NCI-H1417 treated with DMSO at 0.1 percent for 48 hours (cell line): ENCODE measurements at places on chromosomes 1 and 21.

- DNase-seq = no peak
Measured at GRCh38 chr1:232986527-232986922, 36.1 kb downstream of the NTPCR start.

DNA sequence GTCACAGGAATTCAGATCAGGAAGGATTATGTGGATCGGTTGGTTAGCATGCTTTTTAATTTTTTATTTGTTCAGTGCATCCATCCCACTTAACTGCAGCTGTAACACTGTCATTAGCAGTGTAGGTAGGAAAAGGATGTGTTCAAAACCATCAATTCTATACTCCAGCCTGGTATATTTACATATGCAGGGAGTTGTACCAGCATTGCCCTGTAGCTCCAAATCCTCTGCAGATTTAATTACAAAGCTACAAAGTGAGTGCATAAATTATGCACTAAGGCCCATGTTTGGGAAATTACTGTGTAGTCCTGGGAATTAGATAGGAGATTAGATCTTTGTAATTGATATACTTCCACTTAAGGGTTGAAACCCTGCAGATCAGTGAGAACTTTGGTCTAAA is 15.9 kb upstream of the OSBPL9 start:
- DNase-seq = no peak

GRCh38 chr1:8976338-8976737 is 30.7 kb downstream of the CA6 start:
- no peak for DNase-seq

- no peak for DNase-seq
Measured at GRCh38 chr1:208242146-208242545, 2.0 kb downstream of the PLXNA2 start.

GRCh38 chr1:213586587-213586972 is 401.2 kb upstream of the PROX1 start:
- no peak for DNase-seq

DNA sequence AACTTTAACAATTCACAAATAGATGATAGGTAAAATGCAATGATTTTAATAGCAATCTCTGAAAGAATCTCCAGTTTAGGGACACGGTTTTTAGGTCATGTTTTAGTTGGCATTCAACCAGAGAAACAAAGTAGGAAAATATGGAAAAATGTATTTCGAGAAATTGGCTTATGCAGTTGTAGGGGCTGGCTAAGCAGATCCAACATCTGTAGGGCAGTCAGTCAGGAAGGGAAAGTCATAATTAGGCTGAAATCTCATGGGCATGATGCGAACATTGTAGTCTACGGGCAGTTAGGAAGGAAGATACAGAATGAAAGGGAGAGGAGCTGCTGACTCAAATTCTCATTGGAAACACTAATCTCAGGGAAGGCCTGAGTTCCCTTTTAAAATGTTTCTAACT is 1276.0 kb upstream of the ADGRL4 start:
- DNase-seq = no peak

- DNase-seq = no peak
Measured at GRCh38 chr21:27275294-27275927, 308.5 kb upstream of the ADAMTS5 start.

- DNase-seq = no peak
Measured at GRCh38 chr1:177800400-177801088, 169.3 kb downstream of the SEC16B start.

DNA sequence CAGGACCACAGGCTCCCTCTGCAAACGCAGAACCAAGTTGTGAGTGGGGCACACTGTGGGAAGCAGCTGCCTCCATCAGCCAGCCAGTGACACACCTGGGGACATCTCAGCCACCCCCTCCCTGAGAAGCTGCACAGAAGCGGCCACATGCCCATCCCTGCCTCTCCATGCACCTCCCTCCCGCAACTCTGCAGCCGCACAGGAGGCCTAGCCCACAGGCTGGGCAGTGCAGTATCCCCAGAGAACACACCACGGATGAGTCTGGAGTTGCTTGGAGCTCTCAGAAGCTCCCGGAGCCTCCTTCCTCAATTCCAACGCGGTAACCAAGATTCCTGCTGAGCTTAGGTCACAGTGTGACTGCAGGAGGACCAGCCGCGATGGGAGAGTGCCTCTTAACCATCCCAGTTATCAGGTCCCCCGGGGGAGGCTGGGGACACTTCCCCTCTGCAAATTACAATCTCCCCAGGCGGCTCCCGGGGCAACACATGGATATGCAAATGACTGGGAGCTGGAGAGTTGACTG is 1.2 kb upstream of the WNT3A start:
- DNase-seq = no peak

GRCh38 chr1:92306020-92306419 is 7.2 kb downstream of the RPAP2 start:
- DNase-seq = no peak

DNA sequence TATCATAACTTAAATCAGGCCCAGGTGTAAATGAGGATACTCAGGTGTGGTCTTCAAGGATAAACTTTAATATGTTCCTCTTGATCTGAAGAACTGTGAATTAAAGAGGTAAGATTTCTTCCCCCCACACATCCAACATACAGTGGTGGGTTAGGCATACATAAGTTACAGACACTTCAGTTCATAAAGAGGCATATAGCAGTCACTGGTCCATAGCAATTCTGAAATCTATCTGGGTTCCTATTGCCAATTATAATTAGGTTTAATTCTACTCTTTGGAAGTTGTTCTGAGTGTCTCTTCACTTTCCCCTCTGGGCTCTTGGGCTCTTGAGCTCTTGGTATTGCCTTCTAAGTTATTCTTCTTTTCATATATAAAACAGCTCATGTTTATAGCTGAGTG is 32.5 kb upstream of the TSPAN2 start:
- DNase-seq = no peak

DNA sequence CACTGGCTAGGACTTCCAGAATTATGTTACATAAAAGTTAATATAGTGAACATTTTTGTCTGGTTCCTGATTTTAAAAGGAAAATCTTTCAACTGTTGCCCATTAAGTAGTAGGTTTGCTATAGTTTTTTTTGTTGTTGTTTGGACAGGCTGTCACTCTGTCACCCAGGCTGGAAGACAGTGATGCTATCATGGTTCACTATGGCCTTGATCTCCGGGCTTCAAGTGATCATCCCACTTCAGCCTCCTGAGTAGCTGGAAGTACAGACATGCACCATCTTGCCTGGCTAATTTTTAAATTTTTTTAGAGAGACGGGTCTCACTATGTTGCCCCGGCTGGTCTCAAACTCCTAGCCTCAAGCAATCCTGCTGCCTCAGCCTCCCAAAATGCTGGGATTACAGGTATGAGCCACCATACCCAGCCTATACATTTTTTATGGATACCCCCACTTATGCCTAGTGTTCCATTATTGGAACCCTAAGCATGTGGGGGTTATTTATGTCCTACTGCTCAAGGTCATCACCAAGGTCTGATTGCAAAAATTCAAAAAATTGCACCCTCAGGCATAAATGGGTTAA is 6.5 kb downstream of the CTXND2 start:
- DNase-seq = no peak

- no peak for DNase-seq
Measured at GRCh38 chr1:200561856-200562214, 58.7 kb downstream of the KIF14 start.

DNA sequence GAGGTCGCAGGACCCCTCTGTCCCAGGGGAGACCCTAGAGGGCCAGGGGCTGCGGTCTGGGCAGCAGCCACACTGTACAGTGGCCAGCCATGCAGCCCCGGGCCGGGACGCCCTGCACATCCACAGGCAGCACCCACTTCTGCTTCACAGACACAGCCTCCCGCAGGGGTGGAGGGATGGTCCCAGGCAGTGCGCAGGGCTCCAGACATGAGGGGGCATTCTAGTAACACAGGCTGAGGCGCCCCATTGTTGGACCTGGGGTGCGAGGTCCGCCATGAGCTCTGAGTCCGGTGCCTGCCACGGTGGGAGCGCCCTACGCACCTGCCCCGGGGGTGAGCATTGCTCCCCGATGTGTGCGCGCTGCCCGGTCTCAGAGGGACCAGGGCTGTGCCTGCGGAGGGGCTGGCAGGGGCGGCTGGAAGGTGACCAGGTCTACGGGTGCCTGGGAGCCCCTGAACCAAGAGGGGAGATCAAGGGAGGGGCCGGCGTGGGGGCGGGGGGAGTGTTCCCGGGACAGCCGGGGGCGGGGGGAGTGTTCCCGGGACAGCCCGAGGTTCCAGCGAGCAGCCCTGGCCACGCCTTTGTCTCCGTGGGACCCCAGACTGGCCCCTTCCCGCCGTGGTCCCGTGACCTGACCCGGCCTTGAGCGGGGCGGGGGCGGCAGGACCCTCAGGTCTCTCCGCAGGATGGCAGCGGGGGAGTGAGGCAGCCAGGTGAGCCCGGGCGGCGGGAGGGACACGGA is 4.5 kb downstream of the MMEL1 start:
- DNase-seq = no peak

GRCh38 chr1:37797750-37798345 is 4.2 kb downstream of the MANEAL start:
- no peak for DNase-seq

DNA sequence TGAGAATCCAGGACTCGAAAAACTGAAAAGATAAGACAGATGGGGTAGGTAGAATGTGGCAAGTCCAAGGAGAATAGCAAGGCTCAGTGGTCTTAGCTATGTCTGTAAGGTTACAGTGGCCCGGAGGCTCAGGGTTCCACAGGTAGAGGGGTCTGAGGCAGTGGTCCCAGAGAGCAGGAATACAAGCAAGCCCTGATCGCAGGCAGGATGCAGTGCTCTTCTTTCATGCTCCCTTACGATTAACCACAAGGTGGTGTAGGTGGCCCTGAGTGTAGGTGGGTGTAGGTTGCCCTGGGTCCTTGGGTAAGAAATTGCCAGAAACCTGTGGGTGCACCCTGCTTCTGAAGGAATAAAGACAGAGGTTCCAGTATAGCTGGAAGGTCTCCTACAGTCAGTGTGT is 99.1 kb upstream of the RAB3GAP2 start:
- no peak for DNase-seq

DNA sequence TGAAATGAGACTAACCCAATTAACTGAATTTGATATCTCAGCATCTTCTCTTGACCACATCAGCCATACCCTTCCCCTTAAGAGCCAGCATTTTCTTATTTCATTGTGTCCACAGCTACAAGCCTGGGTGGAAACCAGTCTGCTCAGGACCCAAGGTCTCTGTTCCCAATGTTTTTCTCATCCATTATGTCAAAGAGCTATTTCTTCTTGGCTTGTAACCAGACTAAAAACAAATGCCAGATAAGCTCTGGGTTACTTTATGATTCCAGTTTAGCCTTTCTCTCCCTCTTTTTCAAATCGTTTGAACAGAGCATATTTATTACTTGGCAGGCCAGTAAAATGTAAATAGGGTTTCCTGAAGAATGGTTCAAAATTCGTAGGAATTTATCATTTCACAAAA is 109.3 kb upstream of the SPATA6 start:
- no peak for DNase-seq

GRCh38 chr1:184030433-184031091 is 7.0 kb downstream of the COLGALT2 start:
- no peak for DNase-seq

DNA sequence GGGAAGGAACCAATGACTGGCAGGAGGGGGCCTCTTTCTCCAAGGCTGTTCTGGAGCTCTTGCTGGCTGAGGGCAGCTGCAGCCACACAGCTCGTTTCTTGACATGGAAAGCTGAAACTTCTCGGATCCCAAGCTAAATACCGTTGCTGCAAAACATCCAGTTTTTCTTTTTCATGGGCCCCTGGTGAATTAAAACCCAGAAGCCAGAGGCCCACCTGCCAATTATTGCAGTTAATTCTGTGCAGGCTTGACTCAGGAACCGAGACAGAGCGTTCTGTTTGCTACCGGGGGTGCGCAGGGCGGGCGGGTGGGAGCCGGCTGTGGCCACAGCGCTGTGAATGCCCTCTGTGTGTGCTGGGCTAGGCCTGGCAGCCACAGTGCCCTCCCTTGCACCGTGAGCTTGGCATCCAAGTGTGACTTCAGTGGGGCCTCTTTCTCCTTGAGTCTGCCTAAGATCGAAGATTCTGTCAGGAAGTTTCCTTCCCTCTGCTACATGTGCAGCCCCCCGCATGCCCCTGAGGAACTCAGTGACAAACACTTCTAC is 19.9 kb upstream of the KCNE2 start:
- no peak for DNase-seq

GRCh38 chr1:234871710-234872271 is 256.8 kb downstream of the TOMM20 start:
- no peak for DNase-seq

GRCh38 chr1:172178886-172179285 is 241.6 kb upstream of the C1orf105 start:
- no peak for DNase-seq

DNA sequence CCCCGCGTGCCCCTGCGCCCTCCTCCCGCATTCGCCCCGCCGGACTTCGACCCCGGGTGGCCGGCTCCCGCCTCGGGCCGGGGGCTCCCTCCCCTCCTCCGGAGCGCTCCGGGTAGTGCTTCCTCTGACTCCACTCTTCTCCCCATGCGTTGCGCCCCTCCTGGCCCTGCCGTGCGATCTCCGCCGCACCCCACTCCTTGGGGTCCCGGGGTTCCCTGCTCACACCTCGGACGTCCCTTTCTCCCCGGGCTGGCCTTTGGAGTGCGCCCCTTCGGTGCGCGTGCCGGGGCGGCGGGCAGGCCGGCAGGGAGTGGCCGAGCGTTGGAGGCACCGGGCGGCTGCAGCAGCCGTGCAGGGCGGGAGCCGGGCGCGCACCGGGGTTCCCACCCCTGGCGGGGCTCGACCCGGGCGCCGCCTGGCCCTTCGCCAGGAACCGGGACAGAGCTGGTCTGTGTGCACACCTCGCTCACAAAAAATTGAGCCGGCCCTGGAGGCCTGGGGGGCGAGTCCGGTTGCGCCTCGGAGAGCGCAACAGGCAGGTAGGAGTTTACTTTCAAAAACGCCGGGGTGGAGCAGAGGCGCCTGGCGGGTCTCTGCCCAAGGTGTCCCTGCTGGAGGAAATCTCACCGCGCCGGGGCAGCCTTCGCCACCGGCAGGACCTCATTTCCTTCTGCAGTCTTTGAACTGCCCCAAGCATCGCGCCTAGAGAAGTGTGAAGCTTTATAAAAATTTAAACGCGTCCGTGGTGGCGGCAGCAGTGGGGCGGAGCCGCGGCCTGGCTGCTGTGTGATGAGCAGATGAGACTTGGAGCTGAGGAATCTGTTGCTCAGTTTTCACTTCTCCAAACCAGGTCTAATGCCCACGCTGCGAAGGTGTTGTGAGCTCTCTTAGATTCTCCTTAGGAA is 650 bp downstream of the VANGL1 start:
- no peak for DNase-seq

GRCh38 chr1:231357831-231358354 is 19.8 kb downstream of the SPRTN start:
- peak; percentile 11 for DNase-seq

GRCh38 chr1:194447636-194448035 is 1261.2 kb upstream of the B3GALT2 start:
- no peak for DNase-seq

GRCh38 chr1:8462371-8462892 is 144.5 kb downstream of the SLC45A1 start:
- DNase-seq = no peak
